ENCODE measurements at places on chromosomes 16 and 17.
A peak's percentile ranks its signal among the peaks of the same experiment; 100 is the strongest.

- no peak for DNase-seq
Observed at GRCh38 chr16:88905563-88905962, 39.1 kb upstream of the PABPN1L start.

GRCh38 chr16:2148714-2149629 is 547 bp downstream of the RAB26 start:
- peak; percentile 32 for DNase-seq

DNA sequence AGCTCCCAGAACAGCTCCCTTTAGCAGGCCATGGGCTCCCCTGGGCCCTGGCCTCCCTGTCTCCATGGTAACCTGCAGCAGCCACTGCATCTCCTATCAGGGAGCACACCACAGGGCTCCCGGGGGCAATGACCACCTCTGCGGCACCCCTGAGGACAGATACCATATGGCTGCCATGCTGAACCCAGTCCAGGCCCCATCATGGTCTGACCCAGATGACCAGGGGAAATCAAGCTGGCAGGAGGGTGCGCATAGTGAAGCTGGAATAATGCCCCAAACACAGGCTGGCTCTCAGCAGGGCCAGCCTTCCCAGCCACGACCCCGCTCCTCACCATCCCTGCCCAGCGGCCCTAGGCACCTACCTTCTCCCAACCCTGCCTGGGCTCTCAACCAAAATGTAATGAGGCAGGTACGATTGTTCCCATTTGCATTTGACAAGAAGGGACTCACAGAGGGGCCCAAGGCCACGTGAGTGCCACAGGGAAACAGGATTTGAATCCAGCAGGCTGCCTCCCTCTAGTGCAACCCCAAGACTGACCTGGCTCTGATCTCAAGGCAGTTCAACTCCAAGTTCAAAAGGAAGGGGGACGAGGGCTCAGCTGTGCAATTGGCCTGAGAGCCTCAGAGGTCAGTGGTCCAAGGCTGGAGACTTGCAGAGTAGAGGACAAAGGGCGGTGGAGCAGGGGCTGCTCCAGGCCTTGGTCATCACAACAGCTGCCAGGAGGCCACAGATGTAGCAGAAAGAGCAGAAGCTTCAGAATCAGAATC is 2.4 kb downstream of the RUNDC3A start:
- DNase-seq, result no peak

DNA sequence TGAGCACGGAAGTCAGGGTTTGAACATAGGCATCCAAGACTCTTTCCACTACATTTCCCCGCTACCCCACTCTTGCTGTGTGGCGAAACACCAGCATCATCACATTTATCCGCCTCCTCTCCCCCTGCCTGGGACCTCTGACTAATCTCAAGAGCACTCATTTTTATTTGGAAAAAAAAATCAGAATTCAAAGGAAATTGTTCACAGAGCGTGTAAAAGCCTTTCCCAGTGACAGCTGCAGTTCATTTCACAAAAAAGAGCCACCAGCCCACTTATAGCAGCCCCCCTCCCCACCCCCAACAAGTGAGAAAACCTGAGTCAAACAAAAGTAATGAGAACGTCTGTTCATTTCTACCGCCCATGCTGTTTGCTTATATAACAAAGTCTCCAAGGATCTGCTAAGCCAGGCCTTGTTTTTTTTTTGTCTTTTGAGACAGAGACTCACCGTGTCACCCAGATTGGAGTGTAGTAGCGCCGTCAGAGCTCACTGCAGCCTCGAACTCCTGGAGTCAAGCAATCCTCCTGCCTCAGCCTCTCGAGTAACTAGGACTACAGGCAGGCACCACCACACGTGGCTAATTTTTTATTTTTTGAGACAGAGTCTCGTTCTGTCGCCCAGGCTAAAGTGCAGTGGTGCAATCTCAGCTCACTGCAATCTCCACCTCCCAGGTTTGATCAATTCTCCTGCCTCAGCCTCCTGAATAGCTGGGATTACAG is 48.3 kb upstream of the HAPSTR1 start:
- DNase-seq, result no peak

DNA sequence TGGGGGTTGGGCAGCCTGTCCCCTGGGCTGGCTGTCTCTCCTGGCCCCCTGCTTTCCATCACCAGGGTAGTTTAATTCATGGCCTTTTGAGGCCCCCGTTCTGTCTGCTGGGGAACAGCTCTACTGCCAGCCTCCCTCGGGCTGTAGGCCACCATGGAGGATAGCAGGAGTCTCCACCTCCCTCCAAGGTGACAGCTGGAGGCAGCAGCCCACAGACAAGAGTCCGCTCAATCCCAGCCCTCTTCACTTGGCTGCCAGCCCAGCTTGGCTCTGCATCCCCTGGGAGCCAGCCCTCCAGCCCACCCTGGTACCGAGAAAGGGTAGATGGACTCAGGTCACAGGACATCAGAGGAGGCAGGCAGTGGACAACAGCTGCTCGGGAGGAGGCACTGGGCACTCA is 194.6 kb upstream of the SDK2 start:
- peak; percentile 91 for DNase-seq

DNA sequence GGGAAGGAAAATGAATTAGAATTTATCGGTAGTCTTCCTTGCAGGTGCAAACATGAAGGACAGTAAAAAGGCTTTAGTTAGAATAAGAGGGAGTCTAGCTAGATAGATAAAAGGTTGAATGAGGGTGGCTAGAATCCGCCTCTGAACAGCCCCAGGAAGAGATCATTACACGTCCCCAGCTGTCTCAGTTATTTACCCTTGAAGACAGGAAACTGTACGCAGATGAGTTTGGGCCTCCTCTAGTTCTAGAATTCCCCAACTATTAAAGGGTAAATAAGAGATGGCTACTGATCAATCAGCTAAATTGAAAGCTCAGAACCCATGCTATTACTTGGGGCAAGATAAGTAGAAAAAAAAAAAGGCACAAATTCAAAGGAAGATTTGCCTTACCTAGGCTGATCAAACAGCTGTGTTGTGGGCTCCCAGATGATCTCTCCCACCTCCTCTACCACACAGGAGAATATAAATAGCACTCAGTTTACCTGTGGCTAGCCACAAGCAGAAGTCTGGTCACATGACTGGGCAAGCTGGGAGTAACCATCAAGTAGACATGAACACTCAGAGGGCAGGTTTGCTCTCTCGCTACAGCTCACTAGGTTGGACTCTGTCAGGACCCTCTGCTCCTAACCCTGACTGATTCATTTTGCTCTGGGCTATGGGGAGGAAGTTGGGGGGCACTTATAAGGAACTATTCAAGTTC is 17.0 kb downstream of the FAM117A start:
- DNase-seq, result no peak

- DNase-seq, result no peak
Observed at GRCh38 chr16:38941-39892, 14.2 kb downstream of the POLR3K start.

- no peak for DNase-seq
Observed at GRCh38 chr17:19613979-19614378, 34.6 kb upstream of the ALDH3A2 start.

DNA sequence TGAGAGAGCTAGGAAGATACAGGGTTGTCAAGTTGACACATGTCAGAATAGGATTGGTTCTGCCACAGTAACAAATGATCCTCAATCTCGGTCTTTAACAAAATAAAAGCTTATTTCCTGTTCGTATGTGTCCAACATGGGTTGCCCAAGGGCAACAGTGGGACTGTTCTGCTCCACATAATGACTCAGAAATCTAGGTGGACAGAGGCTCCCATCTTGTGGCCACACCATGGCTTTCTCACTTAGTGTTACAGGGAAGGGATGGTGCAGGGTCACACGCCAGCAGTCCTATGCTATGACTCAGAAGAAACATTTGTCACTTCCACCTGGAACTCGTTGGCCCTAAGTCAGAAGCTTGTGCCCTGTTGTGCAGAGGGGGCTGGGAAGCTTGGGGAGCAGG is 364.9 kb downstream of the SNX29 start:
- no peak for DNase-seq

- DNase-seq, result no peak
Observed at GRCh38 chr17:58236394-58236793, 2.0 kb upstream of the LPO start.

DNA sequence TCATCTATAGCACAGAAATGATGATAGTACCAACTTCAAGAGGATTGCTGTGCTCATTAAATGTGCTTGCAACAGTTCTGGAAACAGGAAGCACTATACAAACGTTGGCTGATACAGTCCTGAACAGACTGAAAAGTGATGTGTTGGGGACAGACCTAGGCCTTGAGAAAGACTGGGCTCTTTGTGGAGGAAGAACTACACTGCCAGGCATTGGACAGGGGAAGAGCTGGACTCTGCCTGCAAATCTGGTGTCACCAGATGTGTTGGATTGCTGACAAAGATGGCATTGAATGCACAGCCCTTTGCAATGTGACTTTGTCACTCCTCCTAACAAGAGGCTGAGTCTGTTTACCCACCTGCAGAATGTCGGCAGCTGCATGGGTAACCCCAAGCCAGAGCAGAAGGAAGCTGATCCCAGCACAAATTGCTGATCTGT is 12.4 kb upstream of the ST6GALNAC2 start:
- no peak for DNase-seq

DNA sequence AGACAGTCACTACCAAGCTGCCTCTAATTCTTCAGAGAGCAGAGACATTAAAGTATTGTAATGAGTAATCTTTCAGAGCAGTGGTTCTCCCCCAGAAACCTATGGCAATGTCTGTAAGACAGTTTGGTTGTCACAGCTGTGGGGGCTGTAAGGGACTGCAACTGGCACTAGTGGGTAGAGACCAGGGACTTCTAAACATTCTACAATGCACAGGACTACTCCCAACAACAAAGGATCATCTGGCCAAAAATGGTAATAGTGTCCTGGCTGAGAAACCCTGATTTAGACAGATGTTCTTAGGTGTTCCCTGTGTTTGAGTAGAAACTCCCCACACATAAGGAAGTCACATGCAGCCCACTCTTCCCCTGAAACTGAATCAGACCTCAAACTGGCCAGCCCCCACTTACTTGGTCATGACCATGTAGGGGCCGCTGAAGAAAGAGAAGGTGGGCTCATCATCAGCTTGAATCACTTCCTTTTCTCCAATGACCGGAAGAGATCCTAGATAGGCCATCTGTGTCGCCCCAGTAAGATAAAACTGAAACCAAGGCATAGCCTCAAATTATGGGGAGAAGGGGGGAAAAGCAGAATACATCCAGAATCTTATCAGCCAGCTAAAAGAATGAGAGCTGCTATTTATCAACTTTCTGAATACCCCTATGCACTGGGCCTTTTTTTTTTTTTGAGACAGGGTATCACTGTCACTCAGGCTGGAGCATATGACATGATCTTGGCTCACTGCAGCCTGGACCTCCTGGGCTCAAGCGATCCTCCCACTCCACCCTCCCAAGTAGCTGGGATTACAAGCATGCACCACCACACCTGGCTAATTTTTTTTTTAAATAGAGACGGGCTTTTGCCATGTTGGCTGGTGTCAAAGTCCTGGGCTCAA is 75.8 kb downstream of the TEX14 start:
- no peak for DNase-seq

GRCh38 chr17:72185564-72185963 is 64.7 kb downstream of the SOX9 start:
- no peak for DNase-seq

- DNase-seq, result no peak
Observed at GRCh38 chr17:66535611-66536010, 233.2 kb downstream of the PRKCA start.

DNA sequence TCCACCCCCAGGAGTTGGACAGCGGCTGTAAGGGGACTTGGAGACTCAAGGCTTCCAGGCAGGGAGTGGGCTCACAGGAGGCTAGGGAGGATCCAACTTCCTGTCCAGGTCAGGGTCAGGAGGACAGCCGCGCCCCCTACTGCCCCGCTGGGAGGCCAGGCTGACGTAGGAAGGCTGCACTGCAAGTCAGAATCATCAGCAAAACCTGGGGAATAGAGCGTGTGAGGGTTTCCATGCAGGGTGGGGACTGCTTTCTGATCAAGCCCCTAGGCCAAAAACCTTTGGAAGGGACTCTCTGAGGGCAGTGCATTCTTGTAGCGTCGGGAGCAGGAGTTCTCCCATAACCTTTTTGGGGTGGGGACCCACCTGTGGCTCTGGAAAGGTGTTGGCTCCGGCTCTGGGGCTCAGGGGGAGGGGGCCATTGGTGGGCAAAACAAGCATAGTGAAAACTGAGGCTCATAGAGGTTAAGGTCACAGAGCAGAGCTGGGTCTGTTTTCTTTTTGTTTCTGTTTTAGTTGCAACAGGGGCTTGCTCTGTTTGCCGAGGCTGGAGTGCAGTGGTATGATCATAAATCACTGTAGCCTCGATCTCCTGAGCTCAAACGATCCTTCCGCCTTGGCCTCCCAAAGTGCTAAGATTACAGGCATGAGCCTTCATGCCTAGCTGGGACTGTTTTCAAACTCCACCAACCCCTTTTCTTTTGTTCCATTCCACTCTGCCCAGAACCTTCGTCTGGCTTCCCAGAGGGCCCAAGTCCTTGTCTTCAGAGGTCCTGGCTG is 22.1 kb downstream of the RAI1 start:
- DNase-seq, result no peak

- no peak for DNase-seq
Observed at GRCh38 chr17:67696853-67697498, 20.8 kb upstream of the NOL11 start.

GRCh38 chr17:67388986-67389385 is 11.9 kb downstream of the PITPNC1 start:
- DNase-seq, result no peak

DNA sequence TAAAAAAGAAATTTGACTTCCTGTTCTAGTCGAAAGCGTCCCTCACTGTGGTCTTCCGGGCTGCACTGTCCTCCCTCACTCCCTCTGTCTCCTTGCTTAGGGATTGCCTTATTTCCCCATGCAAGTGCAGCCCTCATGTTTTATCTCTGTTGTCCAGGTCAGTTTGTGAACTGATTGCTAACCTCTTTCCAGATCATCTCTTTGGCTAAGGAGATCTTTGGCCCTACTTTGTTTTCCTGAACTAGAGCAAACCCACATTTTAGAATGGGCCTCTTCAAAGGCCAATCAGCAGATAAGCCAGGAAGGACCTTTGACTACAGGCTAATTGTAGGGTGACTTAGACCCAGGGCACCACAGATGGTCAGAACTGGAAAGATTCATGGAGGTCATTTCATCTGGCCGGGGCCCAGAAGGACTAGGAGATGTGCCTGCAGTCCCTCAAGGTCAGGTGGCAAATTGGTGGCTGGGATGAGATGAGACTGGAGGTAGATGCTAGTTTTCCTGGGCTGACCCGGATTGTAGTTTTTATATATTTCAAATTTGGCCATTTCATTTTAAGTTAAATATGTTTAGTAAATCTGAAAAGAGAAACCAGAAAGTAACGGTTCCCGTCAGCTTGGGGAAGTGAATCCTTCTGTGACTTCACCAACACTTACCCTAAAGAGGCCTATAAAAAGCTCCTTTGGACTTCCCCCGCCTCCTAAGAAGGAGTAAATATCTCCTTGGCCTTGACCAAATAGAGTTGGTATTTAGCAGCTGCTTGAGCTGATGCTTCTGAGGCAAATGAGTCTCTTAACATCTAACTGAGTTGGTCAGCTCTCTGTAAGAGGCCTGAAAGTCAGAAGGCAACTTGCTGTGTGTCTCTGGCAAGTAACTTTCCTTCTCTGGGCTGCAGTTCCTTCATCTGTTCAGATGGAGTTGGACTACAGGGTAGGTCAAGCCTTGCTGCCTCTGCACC is 6.2 kb upstream of the SLC25A19 start:
- DNase-seq, result no peak

DNA sequence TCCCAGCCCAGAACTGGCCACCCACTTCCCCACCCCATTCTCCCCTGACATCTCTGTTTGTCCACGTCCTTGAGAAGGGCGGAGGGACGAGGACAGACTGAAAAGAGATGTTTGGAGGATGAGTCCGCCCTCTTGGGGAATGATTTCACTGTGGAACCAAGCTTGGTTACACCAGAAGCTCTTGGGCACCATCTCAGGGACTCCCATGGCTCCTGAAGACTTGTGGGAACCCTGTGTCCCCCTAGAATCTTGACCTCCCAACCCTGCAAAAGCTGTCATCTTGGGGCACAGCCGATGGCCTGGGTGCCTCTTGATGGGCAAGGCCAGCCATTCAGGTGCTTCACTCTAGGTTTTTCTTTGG is 25.9 kb upstream of the LITAF start:
- DNase-seq, result no peak
